CD4-positive, alpha-beta T cell treated with Interleukin-2 at 100 ng/mL for 4 hours (primary cell): ENCODE measurements at places on chromosomes 12 and 14.

DNA sequence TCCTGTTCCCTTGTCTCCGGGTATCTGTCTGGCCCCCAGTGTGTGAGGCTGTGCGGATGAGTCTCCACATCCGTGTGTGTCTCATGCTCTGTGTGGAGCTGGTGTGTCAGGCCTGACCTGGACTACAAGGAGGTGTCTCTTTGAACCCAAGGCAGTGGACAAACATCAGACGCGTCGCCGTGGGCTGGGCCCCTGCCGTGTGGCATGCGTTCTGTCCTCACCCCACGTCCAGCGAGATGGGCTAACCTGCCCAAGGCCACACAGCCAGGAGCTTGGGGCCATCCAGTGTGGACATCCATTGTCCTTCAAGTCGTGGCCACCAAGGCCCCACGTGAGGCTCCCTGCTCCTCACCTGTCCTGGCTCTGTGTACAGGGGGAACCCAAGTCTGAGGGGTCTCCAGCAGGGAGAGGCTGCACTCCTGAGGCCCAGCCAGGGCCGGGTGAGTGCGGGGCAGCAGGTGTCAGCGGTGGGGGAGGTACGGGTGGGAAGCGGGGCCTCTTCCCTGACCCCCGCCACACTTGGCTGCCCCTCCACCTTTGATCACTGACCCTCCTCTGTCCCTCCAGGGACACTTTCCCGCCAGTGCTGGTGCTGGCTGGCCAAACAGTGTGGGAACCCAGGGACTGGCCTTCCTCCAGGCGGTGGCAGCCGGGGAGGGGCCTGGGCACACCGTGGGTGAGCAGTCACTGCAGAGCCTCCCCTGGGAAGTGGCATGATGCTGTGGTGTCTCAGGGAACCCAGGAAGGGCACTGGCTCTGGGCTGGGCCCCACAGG is 48.5 kb downstream of the CYP46A1 start:
- DNase-seq = no peak

DNA sequence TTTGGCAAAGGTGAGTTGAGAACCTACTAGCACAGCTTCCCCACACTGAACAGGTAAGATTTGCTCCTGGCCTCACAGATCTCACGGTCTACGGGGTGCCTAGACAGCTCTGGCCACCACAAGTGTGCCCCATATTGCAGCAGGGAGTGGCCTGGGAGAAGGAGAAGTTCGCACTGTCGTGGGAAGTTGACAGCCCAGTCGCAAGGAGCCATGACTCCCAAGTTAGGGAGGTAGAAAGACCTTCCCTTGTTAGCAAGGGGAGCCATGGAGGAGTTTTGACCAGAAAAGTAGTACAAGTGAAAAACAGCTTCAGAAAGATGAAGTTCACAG is 316.3 kb downstream of the BCL11B start:
- no peak for DNase-seq

GRCh38 chr12:82144505-82144904 is 213.7 kb downstream of the CCDC59 start:
- no peak for DNase-seq

- no peak for DNase-seq
Observed at GRCh38 chr12:95393191-95393790, 80.7 kb upstream of the METAP2 start.

DNA sequence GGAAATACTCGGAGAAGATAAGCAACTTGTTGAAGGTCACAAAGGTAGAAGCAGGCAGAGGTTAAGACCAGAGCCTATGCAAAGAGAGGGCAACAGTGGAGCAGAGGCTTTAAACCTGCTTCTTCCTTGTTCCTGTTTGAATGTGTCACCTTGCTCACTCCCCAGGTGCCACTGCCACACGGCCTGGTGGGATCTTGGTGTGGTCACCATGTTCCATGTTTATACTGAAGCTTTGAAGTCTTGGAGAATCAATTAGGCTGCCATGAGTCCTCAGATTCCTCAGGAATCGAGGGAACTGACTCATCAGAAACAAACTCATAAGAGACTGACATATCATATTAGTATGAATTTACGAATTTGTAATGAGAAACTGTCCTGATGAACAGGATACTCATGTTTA is 46.8 kb downstream of the IQSEC3 start:
- no peak for DNase-seq

- DNase-seq = no peak
Observed at GRCh38 chr14:34582117-34582680, 42.7 kb upstream of the EAPP start.

- peak; percentile 83 for DNase-seq
Observed at GRCh38 chr14:75522224-75522982, at the start of gene BATF. Gene BATF, plus strand, starts transcription at chr14:75522469. Its CDS starts 214 bp downstream, at chr14:75522683.

DNA sequence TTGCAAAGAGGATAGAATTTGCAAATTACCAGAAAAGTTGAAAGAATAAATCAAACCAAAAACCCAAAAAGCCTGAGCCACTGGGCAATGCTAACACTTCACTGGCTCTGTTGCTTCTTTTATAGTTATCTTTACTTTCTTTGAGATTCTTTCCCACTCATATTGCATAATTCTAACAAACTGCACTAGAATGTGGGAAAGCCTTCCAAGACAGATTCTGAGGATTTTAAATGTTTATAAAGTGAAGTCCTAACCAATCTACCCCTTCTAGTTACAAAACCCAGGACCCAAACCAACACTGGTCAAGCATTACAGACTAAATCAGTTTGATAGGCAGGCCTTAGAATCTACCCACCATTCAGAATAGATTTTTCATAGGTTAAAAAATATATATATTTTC is 150.9 kb downstream of the MED13L start:
- no peak for DNase-seq
